Stimulated activated CD4-positive, alpha-beta T cell treated with anti-CD3 and anti-CD28 coated beads, Interleukin-15, amount 100 ng/mL, for 1 hour (primary cell): ENCODE measurements at places on chromosomes 16 and 17.

GRCh38 chr17:9977180-9977575, 72.1 kb upstream of the RCVRN start:
- no peak for DNase-seq

- DNase-seq: no peak
Measured at GRCh38 chr16:84785843-84786581, 33.8 kb upstream of the CRISPLD2 start.

DNA sequence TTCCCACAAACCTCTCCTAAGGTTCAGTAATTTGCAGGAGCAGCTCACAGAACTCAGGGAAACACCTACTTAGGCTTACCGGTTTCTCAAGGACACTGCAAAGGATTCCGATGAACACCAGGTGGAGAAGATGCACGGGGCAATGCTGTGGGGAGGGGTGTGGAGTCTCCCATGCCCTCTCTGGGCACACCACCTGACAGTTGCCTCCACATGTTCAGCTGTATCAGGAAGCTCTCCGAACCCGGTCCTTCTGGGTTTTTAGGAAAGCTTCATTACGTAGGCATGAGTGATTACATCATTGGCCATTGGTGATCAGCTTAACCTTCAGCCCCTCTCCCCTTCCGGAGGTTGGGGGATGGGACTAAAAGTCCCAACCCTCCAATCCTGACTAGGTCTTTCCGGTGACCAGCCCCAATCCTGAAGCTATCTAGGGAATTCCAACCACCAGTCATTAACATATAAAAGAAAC, 21.6 kb downstream of the C17orf58 start:
- DNase-seq: no peak

GRCh38 chr16:78500659-78501270, 401.3 kb downstream of the WWOX start:
- no peak for DNase-seq

- no peak for DNase-seq
Measured at GRCh38 chr17:17077861-17078732, 35.8 kb downstream of the MPRIP start.

DNA sequence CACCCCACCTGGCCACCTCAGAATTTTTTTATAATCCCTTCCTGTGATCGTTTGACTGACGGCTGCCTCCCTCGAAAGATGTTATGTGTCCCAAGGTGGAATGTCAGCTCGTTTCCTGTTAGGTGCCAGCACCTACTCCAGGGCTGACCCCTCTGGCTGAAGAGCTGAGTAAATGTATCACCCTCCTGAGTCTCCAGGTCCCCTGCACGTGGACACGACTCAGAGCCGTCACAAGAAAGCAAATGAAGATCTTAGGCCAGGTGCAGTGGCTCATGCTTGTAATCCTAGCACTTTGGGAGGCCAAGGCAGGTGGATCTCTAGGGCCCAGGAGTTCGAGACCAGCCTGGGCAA, 273.2 kb downstream of the C16orf95 start:
- no peak for DNase-seq

DNA sequence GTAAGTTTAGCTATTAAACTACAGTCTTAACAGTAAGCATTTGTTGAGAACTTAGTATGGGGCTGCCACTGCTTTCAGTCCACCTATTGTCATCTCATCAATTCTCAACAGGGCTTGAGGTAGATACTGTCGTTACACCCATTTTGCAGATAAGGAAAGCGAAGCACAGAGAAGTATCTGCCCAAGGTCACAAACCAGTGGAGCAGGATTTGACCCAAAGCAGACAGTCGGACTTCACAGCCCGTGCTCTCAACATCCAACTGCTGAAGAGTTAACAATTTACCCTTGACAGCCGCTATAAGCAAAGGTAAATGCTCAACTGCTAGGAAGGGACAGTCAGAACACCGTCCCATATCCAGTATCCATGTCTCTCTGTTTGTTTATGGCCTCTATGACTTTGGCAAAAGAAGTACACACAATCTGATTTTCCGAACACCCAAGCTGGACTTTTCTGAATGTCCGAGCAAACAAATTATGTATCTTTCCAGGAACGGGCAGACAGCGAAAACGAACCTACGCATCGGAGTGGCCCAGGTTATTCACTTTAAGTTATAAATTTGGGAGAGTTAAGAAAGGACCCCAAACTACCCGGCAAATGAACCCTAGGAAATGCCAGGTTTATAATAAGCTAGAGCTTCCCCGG, 1.2 kb downstream of the SIAH1 start:
- no peak for DNase-seq

GRCh38 chr16:12896562-12896961, 4.8 kb upstream of the SHISA9 start:
- no peak for DNase-seq

- no peak for DNase-seq
Measured at GRCh38 chr16:13848795-13849194, 71.2 kb upstream of the ERCC4 start.

- DNase-seq: no peak
Measured at GRCh38 chr17:15498107-15498506, 30.7 kb upstream of the CDRT4 start.
